CD4-positive, CD25-positive, alpha-beta regulatory T cell (primary cell): ENCODE measurements at places on chromosomes 11 and 22. TPM values are rescaled to one million over a fixed set of nuclear protein-coding genes. Genes with fewer than 3 reads are reported as not detected.

OR52N4 gene
- polyA plus RNA-seq: 1.3 TPM

RCOR2 gene
- not detected for polyA plus RNA-seq

MMP7 gene
- not detected for polyA plus RNA-seq

DMC1 gene
- 0.34 TPM for polyA plus RNA-seq

SLC22A9 gene
- polyA plus RNA-seq: not detected

BRD1 gene
- 2.3 TPM for polyA plus RNA-seq

MYO7A gene
- 0.22 TPM for polyA plus RNA-seq

TCN1 gene
- polyA plus RNA-seq: not detected

DTX4 gene
- polyA plus RNA-seq: not detected

PIWIL4 gene
- polyA plus RNA-seq: 0.18 TPM

TPBGL gene
- polyA plus RNA-seq: 0.11 TPM

TSPAN32 gene
- polyA plus RNA-seq: 43.0 TPM

CENATAC gene
- polyA plus RNA-seq: 14.4 TPM

POLR3H gene
- polyA plus RNA-seq: 12.1 TPM

CFAP300 gene
- polyA plus RNA-seq: not detected

DDX10 gene
- 13.5 TPM for polyA plus RNA-seq

FGF3 gene
- polyA plus RNA-seq: not detected

RFPL2 gene
- 0.27 TPM for polyA plus RNA-seq

DESI1 gene
- 8.6 TPM for polyA plus RNA-seq

APOC3 gene
- not detected for polyA plus RNA-seq

DEFB131B gene
- not detected for polyA plus RNA-seq

C11orf91 gene
- not detected for polyA plus RNA-seq

APOA4 gene
- not detected for polyA plus RNA-seq

OR5M10 gene
- polyA plus RNA-seq: not detected

CELSR1 gene
- polyA plus RNA-seq: not detected

SLC22A25 gene
- not detected for polyA plus RNA-seq

ADM2 gene
- polyA plus RNA-seq: 0.95 TPM

C11orf42 gene
- polyA plus RNA-seq: not detected

NXPE2 gene
- polyA plus RNA-seq: not detected

GRAP2 gene
- polyA plus RNA-seq: 79.2 TPM

F2 gene
- polyA plus RNA-seq: not detected

ELP4 gene
- polyA plus RNA-seq: 21.0 TPM

RIMBP3B gene
- 0.47 TPM for polyA plus RNA-seq

OR2D2 gene
- not detected for polyA plus RNA-seq

OR51B4 gene
- not detected for polyA plus RNA-seq

OR51B5 gene
- not detected for polyA plus RNA-seq

ZP1 gene
- polyA plus RNA-seq: not detected

C11orf87 gene
- polyA plus RNA-seq: not detected

CALCA gene
- not detected for polyA plus RNA-seq

OR8G5 gene
- not detected for polyA plus RNA-seq

KCNJ1 gene
- not detected for polyA plus RNA-seq

DEPDC5 gene
- polyA plus RNA-seq: 8.4 TPM

TOLLIP gene
- 26.7 TPM for polyA plus RNA-seq

ANO5 gene
- polyA plus RNA-seq: not detected

KCNJ4 gene
- polyA plus RNA-seq: not detected

TUG1 gene
- 21.9 TPM for polyA plus RNA-seq

CCDC157 gene
- 1.3 TPM for polyA plus RNA-seq

GVQW3 gene
- 1.9 TPM for polyA plus RNA-seq

DGAT2 gene
- 0.17 TPM for polyA plus RNA-seq

GPHA2 gene
- not detected for polyA plus RNA-seq

NLRP14 gene
- not detected for polyA plus RNA-seq

KRTAP5-9 gene
- not detected for polyA plus RNA-seq

HPX gene
- not detected for polyA plus RNA-seq

NOX4 gene
- not detected for polyA plus RNA-seq

GP1BB gene
- not detected for polyA plus RNA-seq

HBD gene
- polyA plus RNA-seq: not detected

AGBL2 gene
- polyA plus RNA-seq: 0.96 TPM

ACR gene
- polyA plus RNA-seq: not detected

HTR3A gene
- not detected for polyA plus RNA-seq

OR10D3 gene
- polyA plus RNA-seq: not detected
